ENCODE measurements at places on chromosomes 2 and 18.

DNA sequence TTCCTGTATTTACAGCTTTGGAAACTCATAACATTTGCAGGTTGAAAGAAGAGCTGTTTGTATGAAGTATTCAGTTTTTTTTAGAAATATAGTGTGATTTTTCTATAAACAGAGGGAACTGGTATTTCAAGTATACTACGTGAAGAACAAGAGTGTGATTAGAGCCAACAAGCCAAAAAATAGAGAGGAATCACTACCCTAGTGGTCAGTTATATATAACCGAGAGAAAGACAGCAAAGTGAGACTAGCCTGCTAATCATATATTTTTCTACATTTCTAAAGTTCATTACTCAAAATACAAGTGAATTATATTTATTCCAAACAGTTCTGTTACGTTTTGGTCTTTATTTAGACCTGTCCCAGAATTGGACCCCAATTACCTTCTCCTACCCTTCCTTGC lies 444.8 kb upstream of the NRP2 start:
- DNase-seq = no peak

GRCh38 chr18:21064347-21064746 lies 47.3 kb downstream of the ROCK1 start:
- DNase-seq = no peak

DNA sequence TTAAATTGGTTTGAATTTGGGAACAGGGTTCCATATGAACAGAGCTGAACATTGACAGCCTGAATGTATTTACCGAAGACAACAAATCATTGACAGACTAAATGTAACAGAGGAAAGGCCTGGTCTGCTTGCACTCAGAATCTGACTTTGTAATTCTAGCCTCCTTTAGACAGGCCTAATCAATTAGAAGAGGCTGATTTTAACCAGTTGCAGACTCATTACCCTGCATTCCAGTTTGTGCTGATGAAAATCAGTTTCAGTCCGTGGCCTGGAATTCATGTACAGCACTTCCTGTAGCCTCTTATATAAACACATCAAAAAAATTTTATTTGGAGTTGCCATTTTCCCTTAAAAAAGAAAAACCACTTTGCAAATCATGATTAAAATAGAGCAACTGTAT lies 93.1 kb upstream of the ZFP36L2 start:
- DNase-seq = no peak

- no peak for DNase-seq
These were observed 85.4 kb upstream of the CPO start for GRCh38 chr2:206853915-206854314.

GRCh38 chr18:48129621-48130082 lies 199.2 kb upstream of the SMAD2 start:
- no peak for DNase-seq

Data from HuH-7.5 (cell line).